ENCODE measurements at places on chromosomes 1 and 21. TPM values are rescaled to one million over a fixed set of nuclear protein-coding genes. Genes with fewer than 3 reads are reported as not detected.
A peak's percentile ranks its signal among the peaks of the same experiment; 100 is the strongest.

DNA sequence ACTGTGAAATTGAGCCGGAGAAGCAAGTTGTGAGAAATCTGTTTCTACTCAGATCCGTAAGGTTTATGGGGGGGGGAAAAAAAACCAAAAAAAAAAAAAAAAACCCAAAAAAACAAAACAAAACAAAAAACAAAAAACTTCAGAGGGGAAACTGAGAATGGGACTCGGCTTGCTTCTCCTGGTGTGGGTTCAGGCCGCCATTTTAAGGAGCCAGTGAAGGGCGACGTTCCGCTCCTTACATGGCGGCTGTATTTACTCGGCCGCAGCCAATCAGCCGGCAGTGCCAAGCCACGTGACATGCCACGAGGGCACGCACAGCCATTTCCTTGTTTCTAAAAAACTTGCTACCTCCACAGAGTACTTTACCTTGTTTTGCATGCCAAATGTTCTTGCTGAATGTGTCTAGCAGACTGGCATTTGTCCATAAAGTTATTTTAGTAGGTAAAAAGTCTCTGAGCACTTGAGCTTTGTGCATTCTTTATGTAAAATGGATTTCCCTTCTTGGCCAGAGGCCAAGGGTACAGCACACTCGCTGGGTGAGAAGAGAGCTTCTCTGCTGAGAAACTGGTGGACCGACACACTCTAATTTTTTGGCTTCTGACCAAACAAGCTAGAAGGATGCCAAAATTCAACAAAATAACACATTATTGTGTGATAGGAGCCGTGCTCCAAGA is 101.8 kb downstream of the NFIA start:
- DNase-seq, result peak; percentile 69

- DNase-seq, result no peak
These were observed 39.3 kb upstream of the RGS18 start for GRCh38 chr1:192118881-192119405.

SPRR2A gene
- not detected for polyA plus RNA-seq

CNR2 gene
- polyA plus RNA-seq, result not detected

DNA sequence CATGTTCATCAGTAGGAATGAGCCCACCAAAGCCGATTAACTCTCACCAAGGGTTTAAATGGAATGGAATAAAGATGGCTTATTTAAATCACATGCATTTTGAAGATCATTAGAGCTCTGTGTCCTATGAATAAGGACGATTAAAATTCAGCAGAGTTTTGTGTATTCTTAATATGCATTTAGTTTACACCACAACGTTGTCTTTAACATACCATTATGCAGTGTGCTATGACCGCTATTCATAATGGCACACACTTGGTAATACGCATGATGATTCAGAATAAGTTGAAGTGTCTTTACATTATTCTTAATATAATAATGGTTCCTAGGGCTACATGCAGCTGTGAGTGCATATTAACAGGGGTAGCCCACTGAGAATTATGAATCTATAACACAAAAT is 190.7 kb downstream of the PTBP2 start:
- DNase-seq, result no peak

- DNase-seq, result no peak
These were observed 117.9 kb downstream of the AKT3 start for GRCh38 chr1:243731974-243732625.

DNA sequence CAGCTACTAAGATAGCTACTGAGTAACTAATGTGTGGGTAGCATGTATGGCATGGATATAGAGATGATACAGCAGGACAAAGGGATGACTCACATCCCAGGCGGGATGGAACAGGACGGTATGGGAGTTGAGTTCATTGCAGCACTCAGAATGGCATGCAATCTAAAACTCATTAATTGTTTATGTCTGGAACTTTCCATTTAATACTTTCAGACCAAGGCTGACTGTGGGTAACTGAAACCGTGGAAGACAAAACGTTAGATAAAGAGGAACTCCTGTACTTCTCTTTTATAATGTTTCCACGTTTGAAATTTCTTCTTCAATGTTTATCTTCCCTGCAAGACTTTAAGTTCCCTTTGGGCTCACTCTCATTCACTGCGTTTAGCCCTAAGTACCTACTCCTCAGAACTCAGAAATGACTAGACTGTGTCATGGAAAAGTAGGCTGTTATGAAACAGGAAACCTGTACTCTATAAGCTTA is 151.9 kb downstream of the MAGI3 start:
- DNase-seq, result peak; percentile 23

BRDT gene
- not detected for polyA plus RNA-seq

- no peak for DNase-seq
These were observed 60.6 kb downstream of the VPS26C start for GRCh38 chr21:37206496-37206895.

SLAMF1 gene
- 2.1 TPM for polyA plus RNA-seq
